MM.1S (cell line): ENCODE measurements at places on chromosomes 4 and X.

- no peak overlapping the region for H3K4me3 ChIP-seq
- DNase-seq, result no peak
- H3K4me1 ChIP-seq, result no peaks in the 10 kb centered on the region
- no peaks in the 10 kb centered on the region for H3K36me3 ChIP-seq
Observed at GRCh38 chr4:142043509-142043908, 407.1 kb downstream of the IL15 start.

DNA sequence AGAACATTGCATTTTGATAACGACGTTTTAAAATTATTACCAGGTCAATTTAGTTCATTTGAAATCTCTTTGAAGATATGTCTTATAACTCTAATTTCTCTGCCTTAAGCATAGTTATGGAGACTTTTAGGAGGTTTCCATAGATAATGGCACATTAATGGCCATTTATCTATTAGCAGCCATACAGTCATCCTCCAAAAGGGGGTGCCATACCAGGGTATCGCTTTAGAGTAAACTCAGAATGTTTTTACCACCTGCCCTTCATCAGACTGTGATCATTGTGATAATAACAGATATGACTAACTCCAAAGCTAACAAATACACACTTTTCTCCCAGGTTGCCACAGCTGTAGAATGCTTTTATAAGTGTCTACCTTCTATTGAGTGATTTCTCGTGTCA is 461.5 kb downstream of the FSTL5 start:
- no peak overlapping the region for H3K4me3 ChIP-seq
- no peaks in the 10 kb centered on the region for H3K4me1 ChIP-seq
- DNase-seq, result no peak
- H3K36me3 ChIP-seq, result no peaks in the 10 kb centered on the region

GRCh38 chrX:71515038-71515396 is 17.9 kb upstream of the OGT start:
- no peak overlapping the region for H3K27ac ChIP-seq
- no peaks in the 10 kb centered on the region for H3K36me3 ChIP-seq
- no peak overlapping the region for H3K4me3 ChIP-seq
- 0 out of 2 replicates have a peak, but pooled peaks cover 6% of the 10 kb centered on the region for H3K4me1 ChIP-seq
- no peaks in the 10 kb centered on the region for H3K27me3 ChIP-seq

GRCh38 chr4:150131581-150132228 is 53.5 kb downstream of the DCLK2 start:
- no peak for DNase-seq
- no peak overlapping the region for H3K27ac ChIP-seq
- H3K4me3 ChIP-seq, result no peak overlapping the region
- H3K27me3 ChIP-seq, result no peaks in the 10 kb centered on the region
- peaks cover 24% of the 10 kb centered on the region for H3K4me1 ChIP-seq

DNA sequence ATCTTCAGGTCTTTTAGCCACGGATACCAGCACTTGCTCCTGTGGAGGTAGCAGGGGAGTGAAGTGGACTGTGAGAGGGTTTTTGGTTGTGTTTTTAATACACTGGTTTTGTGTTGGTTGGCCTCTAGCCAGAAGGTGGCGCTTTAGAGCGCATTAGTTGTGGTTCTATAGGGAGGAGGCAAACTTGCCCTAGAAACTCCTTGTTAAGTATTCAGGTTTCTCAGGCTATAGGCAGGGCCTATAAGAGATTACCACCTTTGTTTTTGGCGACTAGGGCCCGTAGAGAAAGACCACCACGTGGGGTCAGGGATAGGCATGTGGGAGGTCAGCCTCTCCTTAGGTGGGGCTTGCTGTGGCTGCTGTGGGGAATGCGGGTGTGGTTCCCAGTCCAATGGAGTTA is 221.6 kb upstream of the SPANXN4 start:
- H3K4me3 ChIP-seq, result no peak overlapping the region
- H3K4me1 ChIP-seq, result no peaks in the 10 kb centered on the region
- H3K27ac ChIP-seq, result no peak overlapping the region

DNA sequence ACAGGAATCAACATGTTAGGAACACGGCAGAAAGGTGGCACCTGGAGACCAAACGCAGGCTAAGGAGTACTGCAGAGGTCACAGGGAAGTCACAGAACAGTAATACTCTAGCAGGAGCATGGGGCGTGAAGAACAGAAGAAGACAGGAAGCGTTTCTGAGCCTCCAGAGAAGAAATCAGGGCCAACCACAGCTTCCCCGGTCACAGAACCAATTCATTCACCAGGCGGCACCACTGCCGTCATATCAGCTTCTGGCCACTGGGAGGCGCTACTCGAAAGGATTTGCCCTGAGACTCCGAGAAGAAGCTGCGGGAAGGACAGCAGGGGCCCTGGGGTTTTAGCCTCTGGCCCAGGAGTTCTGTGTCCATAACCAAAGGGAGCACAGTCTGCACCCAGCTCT is 78.0 kb upstream of the DRD5 start:
- H3K4me3 ChIP-seq, result no peak overlapping the region
- H3K36me3 ChIP-seq, result no peaks in the 10 kb centered on the region
- no peak overlapping the region; the same call in 1 of the 2 replicates for H3K27ac ChIP-seq
- no peaks in the 10 kb centered on the region for H3K27me3 ChIP-seq

- H3K27ac ChIP-seq, result no peak overlapping the region
- no peak overlapping the region for H3K4me3 ChIP-seq
- no peaks in the 10 kb centered on the region for H3K4me1 ChIP-seq
- H3K36me3 ChIP-seq, result no peaks in the 10 kb centered on the region
- DNase-seq, result no peak
Observed at GRCh38 chr4:89909889-89910288, 15.2 kb downstream of the MMRN1 start.

GRCh38 chr4:141569141-141569540 is 67.2 kb upstream of the IL15 start:
- H3K4me1 ChIP-seq, result no peaks in the 10 kb centered on the region
- DNase-seq, result no peak
- no peak overlapping the region for H3K27ac ChIP-seq
- no peaks in the 10 kb centered on the region for H3K27me3 ChIP-seq

DNA sequence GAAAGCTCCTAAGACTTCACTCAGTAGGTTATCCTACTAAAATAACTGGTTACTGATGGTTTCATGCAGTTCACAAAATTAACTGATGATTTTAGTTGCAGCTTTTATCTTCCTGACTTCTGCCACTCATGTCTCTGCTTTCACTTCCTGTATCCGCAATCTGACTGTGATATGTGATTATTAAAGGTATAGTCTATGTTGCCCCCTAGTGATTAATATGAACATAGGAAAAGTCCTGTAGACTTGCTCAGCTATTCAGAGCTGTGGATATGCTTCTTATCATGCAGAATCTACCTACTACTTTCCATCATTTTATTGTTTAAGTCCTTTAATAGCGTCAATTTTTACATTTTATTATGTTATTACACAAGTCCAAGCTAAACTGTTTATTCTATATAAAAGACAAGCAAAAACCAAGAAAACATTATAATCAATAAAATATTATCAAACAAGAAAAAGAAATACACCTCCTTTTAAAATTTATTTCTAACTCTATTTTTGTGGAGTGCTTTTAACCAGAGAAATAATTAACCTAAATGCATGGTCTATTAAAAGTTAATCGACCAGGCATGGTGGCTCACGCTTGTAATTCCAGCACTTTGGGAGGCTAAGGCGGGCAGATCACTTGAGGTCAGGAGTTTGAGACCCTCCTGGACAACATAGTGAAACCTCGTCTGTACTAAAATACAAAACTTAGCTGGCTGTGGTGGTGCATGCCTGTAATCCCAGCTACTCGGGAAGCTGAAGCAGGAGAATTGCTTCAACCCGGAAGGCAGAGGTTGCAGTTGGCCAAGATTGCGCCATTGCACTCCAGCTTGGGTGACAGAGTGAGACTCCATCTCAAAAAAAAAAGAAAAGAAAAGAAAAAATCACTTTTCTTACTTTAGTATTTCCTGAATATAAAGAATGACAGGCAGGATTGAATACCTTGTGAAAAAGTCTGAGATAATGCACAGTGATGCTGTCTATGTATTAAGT is 40.4 kb upstream of the TLR2 start:
- no peak overlapping the region for H3K4me3 ChIP-seq
- peak; percentile 72 for DNase-seq
- H3K4me1 ChIP-seq, result 0 out of 2 replicates have a peak, but pooled peaks cover 4% of the 10 kb centered on the region
- no peaks in the 10 kb centered on the region for H3K27me3 ChIP-seq
- no peak overlapping the region for H3K27ac ChIP-seq

DNA sequence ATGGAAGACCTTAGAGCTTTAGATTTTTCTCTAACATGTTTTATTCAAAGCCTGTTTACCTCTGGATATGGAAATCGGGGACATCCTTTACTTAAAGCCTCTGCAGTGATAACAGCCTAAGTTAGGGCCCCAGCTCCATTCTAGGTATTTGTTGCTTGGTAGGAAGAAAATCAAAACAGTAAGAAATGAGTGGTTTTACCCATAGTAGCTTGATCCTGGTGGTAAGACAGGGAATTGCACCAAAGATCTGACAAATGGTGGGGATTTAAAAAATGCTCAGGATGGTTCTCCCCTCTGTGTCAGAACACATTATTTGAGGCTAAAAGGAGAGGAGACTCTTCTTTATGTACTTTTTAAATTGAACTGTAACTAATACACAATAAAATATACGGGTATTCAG is 52.4 kb downstream of the AFF2 start:
- H3K4me1 ChIP-seq, result no peaks in the 10 kb centered on the region
- H3K4me3 ChIP-seq, result no peak overlapping the region
- H3K27me3 ChIP-seq, result no peaks in the 10 kb centered on the region
- no peak overlapping the region for H3K27ac ChIP-seq

- H3K27me3 ChIP-seq, result no peaks in the 10 kb centered on the region
- H3K4me1 ChIP-seq, result no peaks in the 10 kb centered on the region
- DNase-seq, result no peak
Observed at GRCh38 chr4:52407545-52407944, 251.6 kb downstream of the USP46 start.

DNA sequence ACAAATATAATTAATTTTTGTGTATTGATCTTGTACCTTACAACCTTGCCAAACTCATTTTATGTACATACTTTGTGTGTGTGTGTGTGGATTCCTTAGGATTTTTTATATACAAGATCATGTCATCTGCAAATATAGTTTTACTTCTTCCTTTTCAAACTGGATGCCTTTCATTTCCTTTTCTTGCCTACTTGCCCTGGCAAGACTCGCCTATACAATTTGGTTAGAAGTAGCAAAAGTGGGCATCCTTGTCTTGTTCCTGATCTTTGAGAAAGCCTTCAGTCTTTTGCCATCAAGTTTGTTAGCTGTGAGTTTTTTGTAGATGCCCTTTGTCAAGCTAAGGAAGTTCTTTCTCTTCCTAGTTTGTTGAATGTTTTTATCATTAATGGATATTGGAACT is 30.5 kb downstream of the RUFY3 start:
- H3K36me3 ChIP-seq, result no peaks in the 10 kb centered on the region
- DNase-seq, result no peak
- H3K4me1 ChIP-seq, result no peaks in the 10 kb centered on the region
- no peak overlapping the region for H3K4me3 ChIP-seq
- H3K27me3 ChIP-seq, result no peaks in the 10 kb centered on the region

DNA sequence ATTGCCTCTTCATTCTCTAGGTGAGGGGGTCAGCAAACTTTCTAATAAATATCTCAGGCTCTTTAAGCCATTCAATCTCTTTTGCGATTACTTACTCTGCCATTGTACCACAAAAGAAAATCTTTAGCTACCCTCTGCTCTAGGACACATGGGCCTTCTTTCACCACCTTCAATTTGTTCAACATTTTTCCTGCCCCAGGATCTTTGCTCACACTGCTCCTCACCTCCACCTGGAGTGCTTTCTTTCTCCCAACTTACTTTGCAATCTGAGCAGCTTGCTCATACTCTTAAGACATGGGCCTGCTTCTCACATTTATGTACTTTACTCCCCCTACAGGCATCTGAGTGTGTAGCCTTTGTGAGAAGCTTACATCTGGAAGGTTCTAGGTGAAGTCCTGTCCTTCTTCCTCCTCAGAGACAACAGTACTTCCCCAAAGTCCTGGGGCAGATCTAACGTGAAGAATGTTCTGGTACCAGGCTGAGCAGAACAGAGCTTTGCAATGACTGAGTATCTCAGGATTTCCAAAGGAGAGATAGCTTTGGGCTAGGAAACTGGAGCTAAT is 55.0 kb upstream of the PRDM5 start:
- H3K36me3 ChIP-seq, result no peaks in the 10 kb centered on the region
- H3K4me3 ChIP-seq, result no peak overlapping the region
- peaks cover 6% of the 10 kb centered on the region; the same call in 1 of the 2 replicates for H3K4me1 ChIP-seq
- no peak overlapping the region for H3K27ac ChIP-seq
- H3K27me3 ChIP-seq, result no peaks in the 10 kb centered on the region
- peak; percentile 82 for DNase-seq

GRCh38 chr4:88297212-88297516 is 12.8 kb upstream of the PPM1K start:
- no peak for DNase-seq
- H3K27me3 ChIP-seq, result no peaks in the 10 kb centered on the region
- H3K4me3 ChIP-seq, result no peak overlapping the region
- no peak overlapping the region for H3K27ac ChIP-seq
- no peaks in the 10 kb centered on the region for H3K4me1 ChIP-seq
- no peaks in the 10 kb centered on the region for H3K36me3 ChIP-seq

DNA sequence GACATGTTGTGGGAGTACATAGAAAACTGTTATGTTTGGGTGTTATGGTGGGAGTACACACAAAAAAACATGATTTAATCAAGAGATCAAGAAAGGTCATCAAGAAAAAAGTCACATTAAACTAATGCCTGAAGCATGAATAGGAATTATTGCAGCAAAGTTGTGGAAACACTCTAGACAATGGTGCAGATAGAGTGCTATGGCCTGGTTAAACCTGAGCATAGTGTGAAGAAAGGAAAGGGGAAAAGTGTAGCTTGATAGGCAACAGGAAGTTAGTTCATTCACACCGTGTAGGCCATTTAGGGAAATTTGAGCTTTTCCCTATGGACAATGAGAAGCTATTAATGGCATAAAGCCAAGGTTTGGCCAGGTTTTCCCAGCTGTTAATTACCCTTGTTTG is 162.1 kb upstream of the EMCN start:
- DNase-seq, result no peak
- no peak overlapping the region for H3K27ac ChIP-seq
- no peak overlapping the region for H3K4me3 ChIP-seq
- no peaks in the 10 kb centered on the region for H3K27me3 ChIP-seq
- H3K4me1 ChIP-seq, result no peaks in the 10 kb centered on the region

GRCh38 chr4:168917138-168917779 is 92.8 kb downstream of the CBR4 start:
- H3K27ac ChIP-seq, result no peak overlapping the region
- H3K4me3 ChIP-seq, result no peak overlapping the region
- H3K36me3 ChIP-seq, result no peaks in the 10 kb centered on the region
- H3K27me3 ChIP-seq, result no peaks in the 10 kb centered on the region

DNA sequence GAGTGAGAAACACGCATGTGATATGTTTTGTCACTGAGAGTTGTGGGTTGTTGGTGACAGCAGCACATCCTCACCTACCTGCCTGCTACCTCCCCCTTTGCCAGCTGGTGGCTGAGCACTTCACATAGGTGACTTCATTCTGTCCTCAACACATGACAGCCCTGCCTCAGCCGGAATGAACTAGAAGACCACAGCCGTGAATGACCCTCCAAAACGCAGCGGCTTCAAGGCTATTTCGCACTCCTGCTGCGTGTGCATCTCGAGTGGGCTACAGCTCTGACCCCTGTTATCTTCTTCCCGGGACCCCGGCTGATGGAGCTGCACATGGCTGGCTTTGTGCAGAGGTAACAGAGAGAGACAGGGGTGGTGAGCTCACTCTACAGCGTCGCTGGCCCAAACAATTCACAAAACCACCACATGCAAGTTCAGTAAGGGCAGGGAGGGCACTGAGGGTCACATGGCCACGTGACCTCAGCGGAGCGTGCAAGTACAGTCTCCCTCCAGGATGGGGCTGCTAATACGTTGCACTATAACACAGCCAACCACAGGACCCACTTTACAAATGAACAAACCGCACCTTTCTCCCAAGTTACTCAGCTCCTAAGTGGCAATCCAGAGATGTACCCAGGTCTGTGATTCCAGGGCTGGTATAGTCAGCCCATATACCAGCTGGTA is 6.3 kb upstream of the PPP2R2C start:
- peaks cover 82% of the 10 kb centered on the region for H3K27me3 ChIP-seq
- DNase-seq, result no peak
- no peaks in the 10 kb centered on the region for H3K4me1 ChIP-seq
- no peak overlapping the region for H3K4me3 ChIP-seq
